ENCODE measurements at places on chromosomes 3 and 15.

DNA sequence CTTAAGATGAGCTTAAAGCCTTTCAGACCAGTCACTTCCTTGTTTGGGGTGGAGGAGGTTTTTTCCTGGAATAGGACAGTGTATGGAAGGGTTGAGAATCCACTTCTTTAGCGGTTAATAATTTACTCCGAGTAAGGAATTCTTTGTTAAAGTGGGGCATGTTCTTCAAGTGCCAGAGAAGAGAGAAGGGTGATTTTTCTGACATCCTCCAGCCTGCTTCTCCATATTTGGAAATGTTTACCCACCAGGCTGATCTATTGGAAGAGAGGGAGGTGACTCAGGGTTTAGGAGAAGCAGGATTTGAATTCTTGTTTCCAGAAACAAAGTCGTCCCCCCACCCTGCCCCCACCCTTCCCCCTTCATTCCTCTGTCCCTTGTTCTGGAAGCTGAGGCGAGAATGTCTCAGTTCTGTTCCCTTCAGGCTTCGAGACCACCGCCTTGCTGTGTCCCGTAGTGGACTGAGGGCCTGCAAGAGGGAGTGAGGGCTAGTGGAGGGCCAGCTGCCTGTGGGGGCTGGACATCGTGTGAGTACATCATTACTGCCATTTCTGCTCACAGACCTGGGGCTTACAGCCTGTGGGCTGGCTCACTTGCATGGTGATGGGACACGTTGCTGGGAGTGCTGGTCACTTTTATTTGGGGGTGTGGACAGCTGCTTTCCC is 58.5 kb downstream of the LPP start:
- DNase-seq = no peak

DNA sequence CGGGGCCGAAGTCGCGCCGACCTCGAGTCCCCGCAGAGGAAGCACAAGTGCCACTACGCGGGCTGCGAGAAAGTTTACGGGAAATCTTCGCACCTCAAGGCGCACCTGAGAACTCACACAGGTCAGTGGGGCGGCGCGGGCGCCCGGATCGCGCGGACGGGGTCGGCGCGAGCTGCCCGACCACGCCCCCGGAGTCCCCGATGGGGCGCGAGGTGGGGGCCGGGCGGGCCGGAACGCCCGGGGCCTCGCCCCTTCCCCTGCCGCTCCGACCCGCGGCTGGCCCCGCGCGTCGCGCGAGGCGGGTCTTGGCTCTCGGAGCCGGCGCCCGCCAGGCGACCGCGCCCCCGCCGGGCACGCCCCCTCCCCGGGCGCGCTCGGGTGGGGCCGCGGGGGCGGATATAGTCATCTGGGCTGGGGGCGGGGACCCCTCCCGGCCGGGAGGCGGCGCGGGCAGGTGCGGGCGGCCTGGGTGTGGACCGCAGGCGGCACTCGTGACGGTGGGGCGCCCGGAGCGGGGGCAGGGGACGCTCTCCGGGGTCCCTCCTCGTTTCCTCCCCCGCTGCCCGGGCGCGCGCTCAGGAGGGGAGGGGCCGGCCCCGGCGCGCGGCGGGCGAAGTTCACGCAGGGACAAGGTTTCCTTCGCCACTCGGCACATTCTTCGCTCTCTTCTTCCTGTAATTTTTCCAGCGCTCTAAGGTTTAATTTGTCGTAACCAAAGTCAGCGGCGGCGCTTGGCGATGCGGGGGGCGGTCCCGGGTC is 1.2 kb downstream of the KLF13 start:
- DNase-seq = peak; percentile 75

DNA sequence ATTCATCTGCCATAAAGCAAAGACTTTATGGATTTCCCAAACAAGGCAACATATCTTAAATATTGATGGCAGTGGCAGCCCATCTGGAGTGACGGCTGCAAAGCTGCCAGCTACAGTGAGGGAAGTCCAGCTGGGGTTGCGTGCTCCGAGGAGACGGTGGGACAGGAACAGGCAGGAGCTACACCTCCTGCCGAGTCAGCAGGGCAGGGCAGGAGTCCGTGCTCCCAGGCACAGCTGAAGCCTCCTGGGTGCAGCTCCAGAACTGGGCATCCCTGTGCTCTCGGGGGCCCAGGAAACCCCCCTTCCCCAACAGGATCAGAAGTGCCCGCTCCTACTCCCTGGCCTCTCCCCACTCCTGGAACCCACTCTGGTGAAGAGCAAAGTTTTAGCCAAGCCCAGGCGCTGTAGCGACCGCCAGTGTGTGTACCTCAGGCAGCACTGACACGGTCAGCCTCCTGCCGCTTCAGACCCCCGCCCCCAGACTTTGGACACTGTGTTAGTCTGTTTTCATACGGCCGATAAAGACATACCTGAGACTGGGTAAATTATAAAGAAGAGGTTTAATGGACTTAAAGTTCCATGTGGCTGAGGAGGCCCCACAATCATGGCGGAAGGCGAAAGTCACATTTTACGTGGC is 556.4 kb upstream of the CCDC54 start:
- no peak for DNase-seq

DNA sequence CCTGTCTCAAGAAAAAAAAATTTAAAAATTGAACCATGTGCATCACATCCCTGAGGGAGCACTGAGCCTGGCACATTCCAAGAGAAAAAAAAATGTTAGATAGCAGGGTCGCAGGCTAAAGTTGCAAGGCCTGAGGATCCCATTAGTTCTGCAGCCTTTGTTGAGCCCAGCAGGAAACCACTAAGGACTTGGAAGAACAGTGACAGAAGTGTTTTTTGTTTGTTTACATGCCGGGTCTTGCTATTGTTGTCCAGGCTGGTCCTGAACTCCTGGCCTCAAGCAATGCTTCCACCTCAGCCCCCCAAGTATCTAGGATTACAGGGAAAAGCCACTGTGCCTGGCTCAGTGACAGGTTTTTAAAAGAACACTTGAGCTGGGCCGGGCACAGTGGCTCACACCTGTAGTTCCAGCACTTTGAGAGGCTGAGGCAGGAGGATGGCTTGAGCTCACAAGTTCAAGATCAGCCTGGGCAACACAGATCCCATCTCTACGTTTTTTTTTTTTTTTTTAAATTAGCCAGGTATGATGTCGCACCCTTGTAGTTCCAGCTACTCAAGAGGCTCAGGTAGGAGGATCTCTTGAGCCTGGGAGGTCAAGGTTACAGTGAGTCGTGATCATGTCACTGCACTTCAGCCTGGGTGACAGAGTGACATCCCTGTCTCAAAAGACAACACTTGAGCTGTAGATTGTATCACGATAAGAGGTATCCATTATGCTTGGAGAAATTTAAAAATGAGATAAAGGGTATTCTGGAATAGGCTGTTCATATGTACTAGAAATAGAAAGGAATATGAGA is 15.2 kb downstream of the CHAC1 start:
- no peak for DNase-seq

- no peak for DNase-seq
Measured at GRCh38 chr3:127157171-127157828, 35.6 kb upstream of the PRR23E start.

GRCh38 chr15:96107916-96108315 is 222.6 kb upstream of the NR2F2 start:
- no peak for DNase-seq

DNA sequence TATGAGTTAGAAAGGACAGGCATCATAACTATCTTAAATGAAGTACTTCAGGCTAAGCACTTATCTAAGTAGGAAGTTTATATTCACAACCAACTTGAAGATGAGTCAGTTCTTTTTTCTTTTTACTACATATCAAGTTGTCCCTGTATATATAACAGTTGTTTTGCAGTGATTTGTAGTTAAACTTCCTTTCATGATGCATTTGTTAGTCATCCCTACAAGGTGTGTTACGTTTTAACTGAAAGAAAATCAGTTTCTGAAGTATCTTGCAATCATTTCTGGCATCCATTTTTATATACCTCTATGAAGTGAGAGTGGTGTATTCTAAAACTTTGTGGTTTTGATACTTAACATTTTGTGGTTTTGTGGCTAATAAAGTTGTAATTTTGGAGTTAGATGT is 46.1 kb downstream of the ZFAND6 start:
- DNase-seq = no peak

- DNase-seq = no peak
Measured at GRCh38 chr3:12371525-12372140, 82.8 kb downstream of the PPARG start.

GRCh38 chr3:52326976-52327375 is 10.9 kb downstream of the DNAH1 start:
- DNase-seq = no peak

DNA sequence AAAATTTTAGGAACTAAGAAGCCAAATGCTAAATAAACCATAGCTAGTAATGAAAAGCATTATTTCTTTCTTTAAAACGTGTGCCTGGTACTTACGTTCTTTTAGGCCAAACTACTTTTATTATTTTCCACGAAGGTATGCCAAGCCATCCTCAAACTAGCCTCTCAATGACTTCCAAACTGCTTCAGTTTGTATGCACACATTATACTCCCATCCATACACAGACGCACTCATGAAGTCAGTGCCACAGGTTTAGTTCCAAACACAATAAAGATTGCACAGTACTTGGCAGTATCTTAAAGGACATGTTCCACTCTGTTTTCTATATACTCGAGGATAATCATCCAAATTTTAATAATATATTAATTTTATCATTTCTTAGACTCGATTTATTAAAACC is 609.2 kb upstream of the ZNF385D start:
- no peak for DNase-seq

DNA sequence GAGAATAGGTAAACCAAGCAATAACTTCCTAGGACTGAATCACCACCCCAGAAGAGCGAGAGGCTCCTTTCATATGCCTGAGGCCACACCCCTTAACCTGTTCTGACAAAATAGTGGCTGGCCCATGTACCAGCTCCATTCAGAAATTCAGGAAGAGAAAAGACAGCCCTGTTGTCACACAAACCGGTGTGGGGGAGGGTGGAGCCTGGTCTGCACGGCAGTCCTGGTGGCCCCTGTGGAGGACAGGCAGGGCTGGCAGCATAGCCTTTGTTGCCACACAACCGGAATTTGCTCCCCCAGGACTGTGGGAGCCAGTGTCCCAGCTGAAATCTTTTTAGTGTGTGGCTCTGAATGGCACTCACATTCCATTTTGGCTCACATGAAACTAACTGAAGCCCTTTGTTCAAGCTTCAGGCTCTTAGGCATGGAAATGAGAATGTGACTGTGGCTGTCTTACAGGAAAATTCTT is 23.8 kb downstream of the RLBP1 start:
- DNase-seq = no peak

- DNase-seq = no peak
Measured at GRCh38 chr3:84965141-84965540, 6.4 kb downstream of the CADM2 start.

DNA sequence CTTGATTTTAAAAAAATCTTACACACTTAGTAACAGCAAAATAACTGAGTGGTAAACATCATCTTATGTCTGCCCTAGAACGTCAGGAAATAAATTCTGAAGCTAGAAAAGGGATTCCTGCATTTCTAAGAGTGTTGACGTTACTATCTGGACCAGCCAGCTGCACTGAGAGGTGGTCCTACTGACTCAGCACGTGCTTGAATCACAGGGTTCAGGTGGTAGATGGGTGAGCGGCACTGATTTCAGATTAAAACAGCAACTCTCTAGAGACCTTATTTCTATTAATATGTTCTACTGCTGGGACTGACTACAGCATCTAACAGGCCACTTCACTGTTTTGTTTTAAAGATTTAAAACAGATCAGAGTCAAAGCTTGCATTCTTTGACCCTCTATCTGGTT is 377.2 kb downstream of the GABRB3 start:
- no peak for DNase-seq

GRCh38 chr15:52069559-52069958 is 43.0 kb downstream of the BCL2L10 start:
- no peak for DNase-seq
